NCI-H1694 treated with DMSO at 0.1 percent for 48 hours (cell line): ENCODE measurements at places on chromosomes 16 and 17.

DNA sequence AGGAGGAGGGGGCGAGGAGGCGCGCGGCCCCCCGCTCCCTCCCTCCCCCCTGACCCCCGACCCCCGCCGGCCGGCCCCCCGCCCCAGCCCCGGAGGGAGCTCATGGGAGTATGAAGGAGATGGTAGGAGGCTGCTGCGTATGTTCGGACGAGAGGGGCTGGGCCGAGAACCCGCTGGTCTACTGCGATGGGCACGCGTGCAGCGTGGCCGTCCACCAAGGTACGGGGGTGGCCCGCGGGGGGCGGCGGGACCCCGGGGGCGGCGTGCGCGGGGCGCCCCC lies 390 bp downstream of the MLLT6 start:
- DNase-seq, result no peak

DNA sequence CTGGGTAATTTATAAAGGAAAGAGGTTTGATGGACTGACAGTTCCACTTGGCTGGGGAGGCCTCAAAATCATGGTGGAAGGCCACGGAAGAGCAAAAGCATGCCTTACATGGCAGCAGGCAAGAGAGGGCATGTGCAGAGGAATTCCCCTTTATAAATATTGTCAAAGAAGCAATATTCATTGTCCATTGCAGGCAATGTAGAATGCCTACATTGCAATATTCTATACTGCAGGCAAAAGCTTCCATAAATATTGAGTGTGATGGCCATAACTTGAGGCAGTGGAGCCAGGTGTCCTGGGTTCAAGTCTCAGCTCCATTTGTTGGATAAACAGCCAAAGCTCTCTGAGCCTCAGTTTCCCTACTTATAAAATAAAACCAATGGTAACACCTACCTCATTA lies 322.3 kb downstream of the SHISA9 start:
- DNase-seq, result no peak

DNA sequence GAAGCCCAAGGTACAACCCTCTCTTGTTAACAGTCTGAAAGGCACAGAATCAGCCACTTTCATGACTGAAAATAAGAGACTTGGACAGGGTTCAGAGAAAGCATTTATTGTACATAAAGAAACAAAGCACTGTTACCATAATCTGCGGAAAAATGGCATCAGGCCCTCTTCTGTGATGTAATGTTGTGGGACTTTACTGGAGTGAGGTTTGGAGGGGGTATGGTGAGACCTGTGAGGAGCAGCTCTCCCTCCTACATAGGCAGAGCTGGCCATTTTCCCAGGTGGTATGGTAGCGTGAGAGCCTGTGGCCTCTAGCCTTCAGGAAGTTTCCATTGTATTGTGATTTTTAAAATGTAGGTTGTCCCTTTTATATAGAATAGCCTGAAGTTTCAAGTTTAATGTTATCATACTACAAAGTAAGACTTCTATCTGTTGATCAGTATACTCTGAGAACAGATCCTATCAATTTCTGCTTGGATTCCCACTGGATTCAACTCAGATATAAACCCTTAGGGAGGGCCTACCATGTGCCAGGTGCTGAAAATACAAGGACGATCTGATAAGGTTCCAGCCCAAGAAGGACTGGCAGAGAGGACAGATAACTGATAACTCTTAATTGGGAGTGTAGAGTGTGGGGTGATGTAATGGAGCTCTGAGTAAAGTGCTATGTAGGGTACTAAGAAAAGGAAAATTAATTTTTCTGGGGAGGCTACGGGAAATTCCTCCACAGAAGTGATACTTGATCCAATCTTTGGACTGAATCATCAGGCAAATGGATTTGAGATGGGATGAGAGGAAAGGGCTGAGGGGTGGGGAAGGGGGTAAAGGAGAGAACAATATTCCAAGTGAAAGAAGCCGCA lies 4.1 kb upstream of the YPEL2 start:
- no peak for DNase-seq

GRCh38 chr16:28193530-28194423 lies 18.0 kb downstream of the XPO6 start:
- no peak for DNase-seq

DNA sequence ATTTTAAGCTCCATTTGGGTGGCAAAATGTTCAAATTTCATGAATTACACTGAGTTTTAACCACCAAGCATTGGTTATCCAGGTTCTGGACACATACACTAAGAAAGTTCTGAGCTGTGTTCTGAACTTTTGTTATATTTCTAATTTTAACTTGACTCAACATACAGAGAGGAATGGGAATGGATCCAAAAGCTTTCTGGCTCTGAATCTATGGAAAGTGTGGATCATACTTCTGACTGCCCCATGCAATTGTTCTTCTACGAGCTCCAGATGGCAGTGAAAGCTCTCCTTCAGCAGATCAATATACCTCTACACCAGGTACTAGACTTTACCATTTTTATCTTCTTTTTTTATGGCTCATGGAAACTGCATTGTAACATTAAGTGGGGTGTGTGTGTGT lies 113.0 kb upstream of the NOG start:
- DNase-seq, result no peak

GRCh38 chr17:31806921-31807320 lies 52.1 kb downstream of the COPRS start:
- no peak for DNase-seq

DNA sequence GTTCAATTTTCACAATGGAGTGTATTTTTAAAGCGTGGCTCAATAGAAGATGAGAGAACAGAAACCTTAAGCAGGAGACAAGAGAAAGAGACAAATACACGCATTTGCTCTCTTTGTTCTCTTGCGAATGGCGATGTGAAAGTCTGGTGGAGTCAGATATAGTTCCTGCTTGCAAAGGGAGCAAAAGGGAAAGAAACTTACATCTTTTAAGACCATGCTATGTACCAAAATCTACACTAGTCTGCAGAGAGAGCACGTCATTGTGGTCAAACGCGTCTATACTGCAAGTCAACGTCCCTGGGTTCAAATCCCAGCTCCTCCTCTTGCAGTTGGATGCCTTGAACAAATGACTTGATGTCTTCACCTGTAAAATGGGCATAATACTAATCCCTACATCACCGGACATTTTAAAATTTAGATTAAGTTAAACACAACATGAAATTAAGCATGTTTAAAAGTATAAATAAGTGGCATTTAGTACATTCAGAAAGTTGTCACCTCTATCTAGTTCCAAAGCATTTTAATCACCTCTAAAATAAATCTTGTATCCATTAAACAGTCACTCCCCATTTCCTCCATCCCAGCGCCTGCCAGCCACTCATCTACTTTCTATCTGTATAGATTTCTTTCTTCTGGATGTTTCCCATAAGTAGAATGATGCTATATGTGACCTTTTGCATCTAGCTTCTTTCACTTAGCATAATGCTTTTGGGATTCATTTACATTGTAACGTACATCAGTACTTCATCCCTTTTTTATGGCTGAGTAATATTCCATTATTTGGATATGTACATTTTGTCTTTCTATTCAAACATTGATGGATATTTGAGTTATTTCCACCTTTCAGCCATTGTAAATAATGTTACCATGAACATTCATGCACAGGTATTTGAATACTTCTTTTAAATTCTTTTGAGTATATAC lies 406.9 kb downstream of the TMEM114 start:
- DNase-seq, result no peak

DNA sequence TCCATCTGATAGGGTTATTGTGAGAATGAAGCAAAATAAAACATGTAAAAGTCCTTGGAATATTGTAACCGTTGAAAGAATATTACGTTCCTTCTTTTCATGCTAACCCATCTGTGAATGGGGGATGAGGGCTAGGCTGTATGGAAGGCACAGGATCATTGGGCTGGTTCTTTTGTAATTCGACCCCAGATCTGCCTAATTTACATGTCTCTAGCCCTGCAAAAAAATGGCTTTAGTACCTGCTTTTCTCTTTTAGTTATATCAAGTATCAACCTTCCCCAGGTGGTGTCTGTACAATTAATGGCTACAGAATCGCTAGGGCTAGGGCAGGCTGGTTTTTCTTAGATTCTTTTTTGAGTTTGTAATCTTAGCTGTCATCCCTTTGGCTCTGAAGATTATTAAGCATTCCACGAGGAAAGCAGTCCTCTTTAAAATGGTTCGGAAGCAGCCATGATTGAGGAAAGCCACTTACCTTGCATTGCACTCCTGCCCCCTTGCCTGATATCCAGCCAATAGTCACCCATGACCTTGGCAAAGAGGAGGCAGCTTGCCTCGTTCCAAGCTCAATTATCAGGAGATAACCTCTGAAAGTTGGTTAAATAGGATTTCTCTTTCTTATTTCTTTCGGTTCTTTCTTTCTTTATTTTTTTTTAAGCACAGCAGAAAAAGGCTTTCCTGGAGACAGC lies 153.9 kb upstream of the ZKSCAN2 start:
- no peak for DNase-seq

GRCh38 chr17:31550389-31551056 lies 159.0 kb downstream of the RAB11FIP4 start:
- DNase-seq, result no peak

- peak; percentile 42 for DNase-seq
Observed at GRCh38 chr17:48804936-48805411, 12.1 kb downstream of the TTLL6 start.

DNA sequence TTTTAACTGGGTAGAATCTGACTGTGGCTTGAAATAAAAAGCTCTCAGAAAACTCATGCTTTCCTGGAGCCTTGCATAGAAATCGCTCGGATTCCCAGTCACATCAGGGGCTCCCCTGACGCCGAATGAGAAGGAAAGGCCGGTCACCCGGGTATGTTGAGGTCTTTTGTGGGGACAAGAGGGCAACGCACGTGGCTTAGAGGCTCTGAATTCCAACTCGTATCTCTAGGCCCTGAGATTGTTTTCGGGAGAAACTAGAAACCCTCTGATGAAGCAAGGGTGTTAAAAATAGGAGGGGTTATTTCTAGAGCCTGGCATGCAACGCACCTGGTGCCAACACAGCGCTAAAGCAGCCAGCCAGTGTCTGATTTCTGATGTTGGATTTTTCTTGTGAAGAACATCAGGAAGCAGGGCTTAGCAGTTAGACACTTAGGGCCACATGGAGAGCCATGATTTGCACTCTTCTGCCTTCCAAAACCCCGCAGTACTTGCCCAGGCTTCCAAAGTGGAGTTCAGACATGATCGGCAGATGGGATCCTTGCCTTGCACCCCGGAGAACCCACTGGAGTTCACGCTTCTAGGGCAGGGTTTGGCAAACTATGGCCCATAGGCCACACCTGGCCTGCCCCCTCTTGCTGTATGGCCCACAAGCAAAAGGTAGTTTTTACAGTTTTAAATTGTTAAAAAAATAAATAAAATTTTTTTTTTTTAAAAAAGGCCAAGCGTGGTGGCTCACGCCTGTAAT lies 12.6 kb downstream of the CACNG1 start:
- no peak for DNase-seq

- DNase-seq, result no peak
Observed at GRCh38 chr17:75595920-75596313, 8.3 kb downstream of the MYO15B start.

GRCh38 chr17:74528491-74529199 lies 2.6 kb downstream of the CD300LB start:
- no peak for DNase-seq

GRCh38 chr16:66850115-66850815 lies 6.1 kb downstream of the CA7 start:
- no peak for DNase-seq

GRCh38 chr16:26335236-26335853 lies 643.6 kb downstream of the HS3ST4 start:
- DNase-seq, result no peak

- DNase-seq, result no peak
Observed at GRCh38 chr17:35568561-35568960, 7.9 kb upstream of the SLFN14 start.

GRCh38 chr17:66522591-66523272 lies 220.3 kb downstream of the PRKCA start:
- DNase-seq, result no peak

DNA sequence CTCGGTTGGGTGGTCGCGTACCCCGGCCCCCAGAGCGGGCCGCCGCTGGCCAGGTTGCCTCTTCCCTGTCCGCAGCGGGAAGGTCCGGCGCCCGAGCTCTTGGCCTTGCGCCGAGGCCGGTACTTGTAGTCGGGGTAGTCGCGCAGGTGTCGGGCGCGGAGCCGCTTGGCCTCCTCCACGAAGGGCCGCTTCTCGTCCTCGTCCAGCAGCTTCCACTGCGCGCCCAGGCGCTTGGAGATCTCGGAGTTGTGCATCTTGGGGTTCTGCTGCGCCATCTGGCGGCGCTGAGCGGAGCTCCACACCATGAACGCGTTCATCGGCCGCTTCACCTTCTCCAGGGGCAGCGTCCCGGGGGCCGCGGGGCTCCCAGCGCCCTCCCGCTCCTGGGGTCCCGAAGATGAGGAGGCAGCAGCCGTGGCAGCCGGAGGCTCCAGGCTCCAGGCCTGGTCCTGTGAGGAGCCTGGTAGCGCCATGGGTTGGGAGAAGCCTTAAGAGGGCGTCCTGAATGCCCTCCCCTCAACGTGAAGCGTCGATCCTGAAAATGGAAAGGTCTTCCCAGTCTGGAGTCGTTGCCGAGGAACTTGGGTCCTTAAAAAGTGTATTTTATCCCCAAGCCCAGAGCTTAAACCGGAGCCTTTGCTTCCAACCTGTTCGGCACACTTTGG lies 558 bp downstream of the SOX15 start:
- DNase-seq, result peak; percentile 17

GRCh38 chr16:3188925-3189825 lies 1.2 kb downstream of the OR1F1 start:
- peak; percentile 25 for DNase-seq

DNA sequence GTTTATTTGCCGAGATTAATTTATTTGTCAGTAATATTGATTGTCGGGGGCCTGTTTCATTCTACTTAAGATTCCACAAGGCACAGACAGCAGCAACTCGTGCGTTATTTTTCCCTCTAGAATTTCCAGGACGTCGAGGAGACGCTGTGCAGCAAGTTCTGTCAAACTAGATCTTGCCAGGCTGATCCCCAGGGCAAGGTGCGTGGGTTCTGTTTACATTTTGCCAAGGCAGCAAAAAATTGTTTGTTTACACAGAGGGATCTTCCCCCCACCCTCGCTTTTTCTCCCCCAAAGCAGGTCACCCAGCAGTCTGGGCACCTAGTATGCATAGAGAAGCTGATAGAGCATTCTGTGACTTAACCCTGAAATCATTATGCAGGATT lies 111.4 kb downstream of the IRX3 start:
- DNase-seq, result no peak

DNA sequence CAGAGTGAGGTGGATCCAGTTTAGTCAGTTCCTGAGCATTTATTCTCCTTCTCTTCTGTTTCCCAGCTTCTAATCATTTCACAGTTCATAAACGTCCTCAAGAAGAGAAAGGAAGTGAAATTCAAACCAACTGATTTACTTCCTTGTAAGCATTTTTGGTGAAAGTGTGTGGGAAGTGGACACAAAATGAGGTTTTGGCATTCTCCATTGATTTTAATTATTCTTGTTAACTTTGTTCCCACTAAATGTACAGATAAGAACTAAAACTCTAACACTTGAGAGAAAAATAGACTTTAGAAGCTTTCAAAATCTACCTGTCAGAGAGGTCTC lies 42.7 kb upstream of the CORO6 start:
- no peak for DNase-seq

DNA sequence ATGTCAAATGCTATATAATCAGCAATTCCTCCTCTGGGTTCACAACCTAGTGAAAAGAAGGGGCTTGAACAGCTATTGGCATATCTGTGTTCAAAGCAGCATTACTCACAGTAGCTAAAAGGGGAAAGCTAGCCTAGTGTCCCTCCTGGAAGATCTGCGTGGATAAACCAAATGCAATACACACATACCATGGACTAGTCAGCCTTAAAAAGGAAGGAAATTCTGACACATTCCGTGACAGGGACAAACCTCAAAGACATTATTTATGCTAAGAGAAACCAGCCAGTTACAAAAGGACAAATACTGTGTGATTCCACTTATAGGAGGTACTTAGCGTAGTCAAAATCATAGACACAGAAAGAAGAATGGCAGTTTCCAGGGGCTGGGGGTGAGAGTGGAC lies 90.1 kb downstream of the XYLT1 start:
- DNase-seq, result no peak
